ENCODE measurements at places on chromosomes 11 and 22.

- no peak for DNase-seq
- peak overlapping the region; percentile 25 for H3K27ac ChIP-seq
- H3K4me3 ChIP-seq: no peak overlapping the region
- H3K4me1 ChIP-seq: no peaks in the 10 kb centered on the region
Observed at GRCh38 chr11:75265851-75266531, 25.4 kb downstream of the TPBGL start.

DNA sequence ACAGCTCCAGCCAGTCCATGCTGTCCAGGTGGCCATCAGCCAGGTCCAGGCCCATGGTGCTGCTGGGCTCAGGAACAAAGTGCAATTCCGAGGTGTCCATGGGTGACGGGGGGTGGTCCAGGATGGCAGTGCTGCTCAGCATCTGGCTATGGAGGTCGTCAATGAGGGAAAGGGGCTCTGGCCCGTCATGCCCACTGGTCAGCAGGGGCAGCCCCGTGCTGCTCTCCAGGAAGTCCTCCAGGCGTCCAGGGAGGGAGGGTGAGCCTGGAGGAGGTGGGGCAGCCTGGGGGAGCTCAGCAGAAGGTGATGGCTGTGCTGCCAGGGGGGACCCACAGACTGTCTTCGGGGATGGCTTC is 41.1 kb downstream of the SGSM3 start:
- no peak overlapping the region for H3K4me3 ChIP-seq
- no peak overlapping the region for H3K27ac ChIP-seq
- no peaks in the 10 kb centered on the region for H3K4me1 ChIP-seq
- DNase-seq: peak; percentile 50
- H3K36me3 ChIP-seq: peaks cover under 1% of the 10 kb centered on the region

- H3K4me3 ChIP-seq: no peak overlapping the region
- no peaks in the 10 kb centered on the region for H3K36me3 ChIP-seq
- no peak for DNase-seq
- H3K27ac ChIP-seq: peak overlapping the region; percentile 80
Observed at GRCh38 chr11:75313513-75314272, 37.8 kb downstream of the ARRB1 start.

DNA sequence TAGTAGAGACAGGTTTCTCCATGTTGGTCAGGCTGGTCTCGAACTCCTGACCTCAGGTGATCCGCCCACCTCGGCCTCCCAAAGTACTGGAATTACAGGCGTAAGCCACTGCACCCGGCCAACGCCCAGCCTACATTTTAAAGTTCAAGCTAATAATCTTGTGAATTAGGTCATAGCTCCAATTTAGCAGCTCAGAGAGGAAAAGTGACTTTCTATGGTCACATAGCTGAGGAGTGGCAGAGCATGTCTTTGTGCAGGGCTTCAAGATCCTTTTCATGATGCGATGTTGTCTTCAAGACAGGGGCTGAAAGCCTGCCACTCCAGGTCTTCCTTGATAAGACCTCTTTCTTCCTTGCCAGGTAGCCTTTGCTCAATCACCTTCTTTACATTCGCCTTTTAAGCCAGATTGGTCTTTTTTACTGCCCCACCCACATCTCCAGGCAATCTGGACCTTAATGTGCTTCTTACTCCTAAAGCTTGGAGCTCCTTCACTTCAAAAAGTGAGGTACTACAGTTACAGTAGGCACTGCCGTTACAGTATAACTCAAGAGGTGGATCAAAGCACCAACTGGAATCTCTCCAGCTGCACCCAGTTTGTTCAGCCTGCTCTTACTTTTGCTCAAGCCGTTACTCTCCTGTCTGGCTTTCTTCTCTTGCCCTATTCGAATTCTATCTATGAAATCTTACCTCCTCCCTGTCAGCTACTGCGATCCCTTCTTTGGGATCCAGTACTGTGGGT is 18.2 kb downstream of the YWHAH start:
- H3K4me3 ChIP-seq: no peak overlapping the region
- H3K27ac ChIP-seq: no peak overlapping the region
- DNase-seq: no peak
- no peaks in the 10 kb centered on the region for H3K36me3 ChIP-seq
- H3K4me1 ChIP-seq: no peaks in the 10 kb centered on the region

- H3K27me3 ChIP-seq: no peaks in the 10 kb centered on the region
- no peak overlapping the region for H3K4me3 ChIP-seq
- H3K4me1 ChIP-seq: no peaks in the 10 kb centered on the region
- no peak for DNase-seq
Observed at GRCh38 chr22:35191412-35191811, 65.9 kb upstream of the HMGXB4 start.

- H3K4me1 ChIP-seq: no peaks in the 10 kb centered on the region
- H3K27ac ChIP-seq: no peak overlapping the region
- H3K27me3 ChIP-seq: no peaks in the 10 kb centered on the region
Observed at GRCh38 chr11:73156686-73157085, 14.6 kb upstream of the FCHSD2 start.

DNA sequence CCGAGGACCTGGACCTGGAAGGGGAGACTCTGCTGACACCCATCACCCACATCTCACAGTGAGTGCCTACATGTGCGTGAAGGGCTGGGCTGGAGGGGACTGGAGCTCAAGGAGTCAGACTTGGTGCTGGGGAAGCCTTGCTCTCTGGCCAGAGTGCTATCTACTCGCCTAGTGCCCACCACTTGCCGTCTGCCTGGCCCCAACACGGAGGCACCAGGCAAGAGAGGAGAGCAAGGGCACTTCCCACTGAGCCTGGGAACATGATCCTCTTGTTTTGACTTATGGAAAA is 37.8 kb downstream of the KCNQ1OT1 start:
- no peaks in the 10 kb centered on the region for H3K36me3 ChIP-seq
- no peak overlapping the region for H3K4me3 ChIP-seq
- H3K27ac ChIP-seq: no peak overlapping the region
- H3K27me3 ChIP-seq: no peaks in the 10 kb centered on the region
- no peak for DNase-seq

GRCh38 chr11:69670158-69670845 is 4.9 kb downstream of the LTO1 start:
- peak; percentile 90 for DNase-seq
- H3K27me3 ChIP-seq: no peaks in the 10 kb centered on the region
- no peak overlapping the region for H3K27ac ChIP-seq
- H3K4me3 ChIP-seq: no peak overlapping the region
- no peaks in the 10 kb centered on the region for H3K36me3 ChIP-seq
- H3K4me1 ChIP-seq: peaks cover 8% of the 10 kb centered on the region

DNA sequence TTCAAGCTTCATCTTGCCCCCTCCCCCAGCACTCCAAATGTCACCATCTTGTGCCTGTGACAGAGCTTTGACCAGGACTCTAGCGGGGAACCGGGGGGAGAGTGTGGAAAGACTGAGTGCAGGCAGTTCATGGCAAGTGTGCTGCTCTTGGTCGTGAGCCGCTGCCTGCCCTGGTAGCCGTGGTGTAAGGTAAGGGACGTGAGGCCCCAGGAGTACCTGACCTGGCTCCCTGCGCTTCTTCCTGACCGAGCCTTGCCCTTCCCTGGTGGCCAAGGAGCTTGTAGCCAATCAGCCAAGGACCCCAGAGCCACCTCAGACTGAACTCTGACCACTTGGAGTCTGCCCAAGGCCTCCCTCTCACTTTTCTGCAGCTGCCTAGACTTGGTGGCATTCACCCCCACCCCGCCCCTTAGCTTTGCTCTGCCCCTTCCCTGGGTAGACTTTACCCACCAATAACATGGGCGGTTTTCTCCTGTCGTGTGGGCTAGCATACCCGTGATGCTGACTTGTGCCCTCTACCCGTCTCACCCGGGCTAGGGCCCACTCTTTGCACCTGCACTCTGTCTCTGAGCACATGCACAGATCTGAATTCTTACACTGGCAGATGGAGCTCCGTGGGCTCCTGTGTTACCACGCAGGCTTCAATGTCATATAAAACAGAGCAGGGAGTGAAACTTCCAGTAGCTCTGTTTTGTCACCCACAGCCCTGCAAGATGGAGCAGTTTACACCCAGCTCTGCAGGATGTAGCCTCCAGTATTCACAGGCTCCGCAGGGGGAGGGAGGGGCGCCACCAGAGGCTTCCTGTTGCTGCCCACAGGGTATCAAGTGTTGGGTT is 1.5 kb downstream of the DGKZ start:
- peak overlapping the region; percentile 94 for H3K4me3 ChIP-seq
- H3K27me3 ChIP-seq: no peaks in the 10 kb centered on the region
- no peaks in the 10 kb centered on the region for H3K36me3 ChIP-seq

GRCh38 chr22:28969401-28970168 is 86.2 kb downstream of the ZNRF3 start:
- H3K36me3 ChIP-seq: no peaks in the 10 kb centered on the region
- no peak overlapping the region for H3K4me3 ChIP-seq
- no peak overlapping the region for H3K27ac ChIP-seq
- DNase-seq: no peak
- H3K4me1 ChIP-seq: no peaks in the 10 kb centered on the region

GRCh38 chr22:31489632-31490495 is at the start of gene EIF4ENIF1:
EIF4ENIF1 (minus strand) TSS chr22:31489842; CDS start chr22:31488718, 1,124 bp downstream.
- no peaks in the 10 kb centered on the region for H3K36me3 ChIP-seq
- H3K27me3 ChIP-seq: no peaks in the 10 kb centered on the region
- H3K4me3 ChIP-seq: peak within 1 kb of the TSS; percentile 89

DNA sequence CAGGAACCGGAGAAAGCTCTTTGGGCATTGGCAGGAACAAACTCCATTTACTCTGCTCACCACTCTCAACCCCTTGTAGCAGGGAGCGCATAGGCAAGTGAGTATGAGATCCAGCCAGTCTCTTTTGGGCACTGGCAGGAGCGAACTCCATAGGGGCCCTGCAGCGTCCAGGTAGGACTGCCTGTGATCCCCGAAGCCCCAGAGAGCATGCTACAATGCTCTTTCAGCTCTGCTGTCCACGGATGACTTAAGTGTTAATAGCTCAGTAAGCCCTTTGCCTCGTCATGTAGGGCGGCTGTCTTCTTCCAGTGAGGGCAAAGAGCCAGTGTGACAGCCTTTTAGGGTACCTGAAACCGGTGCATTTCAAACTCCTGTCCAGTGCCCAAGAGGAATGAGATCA is 1525.6 kb upstream of the RAG2 start:
- DNase-seq: no peak
- H3K27me3 ChIP-seq: no peaks in the 10 kb centered on the region
- no peaks in the 10 kb centered on the region for H3K36me3 ChIP-seq
- H3K4me1 ChIP-seq: no peaks in the 10 kb centered on the region

DNA sequence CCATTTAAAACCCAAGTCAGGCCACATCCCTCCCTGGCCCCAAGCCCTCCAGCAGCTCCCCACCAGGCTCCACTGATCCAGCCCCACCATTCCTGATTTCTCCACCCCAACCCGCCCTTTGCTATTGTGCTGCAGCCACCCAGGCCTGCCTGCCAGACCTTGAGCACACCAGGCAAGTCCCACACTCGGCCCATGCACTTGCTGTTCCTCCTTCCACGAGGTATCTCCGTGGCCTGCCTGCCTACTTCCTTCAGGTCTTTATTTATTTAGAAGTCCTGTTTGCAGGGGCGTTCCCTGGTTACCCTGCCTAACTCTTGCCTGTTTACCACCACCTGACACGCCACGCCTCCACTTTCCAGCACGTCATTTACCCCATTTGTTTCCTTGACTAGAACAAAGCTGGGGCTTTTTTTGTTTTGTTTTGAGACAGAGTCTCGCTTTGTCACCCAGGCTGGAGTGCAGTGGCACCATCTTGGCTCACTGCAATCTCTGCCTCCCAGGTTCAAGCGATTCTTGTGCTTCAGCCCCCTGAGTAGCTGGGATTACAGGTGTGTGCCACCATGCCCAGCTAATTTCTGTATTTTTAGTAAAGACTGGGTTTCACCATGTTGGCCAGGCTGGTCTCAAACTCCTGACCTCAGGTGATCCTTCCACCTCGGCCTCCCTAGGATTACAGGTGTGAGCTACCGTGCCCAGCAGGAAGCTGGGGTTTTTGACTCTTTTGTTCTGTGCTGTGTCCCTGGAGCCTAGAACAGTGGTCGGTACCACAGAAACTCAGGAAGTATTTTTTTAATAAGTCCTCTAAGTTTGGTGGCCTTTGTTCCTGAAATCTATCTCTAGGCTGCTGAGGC is 6.7 kb downstream of the CENPM start:
- no peaks in the 10 kb centered on the region for H3K36me3 ChIP-seq
- peak overlapping the region; percentile 71 for H3K27ac ChIP-seq

DNA sequence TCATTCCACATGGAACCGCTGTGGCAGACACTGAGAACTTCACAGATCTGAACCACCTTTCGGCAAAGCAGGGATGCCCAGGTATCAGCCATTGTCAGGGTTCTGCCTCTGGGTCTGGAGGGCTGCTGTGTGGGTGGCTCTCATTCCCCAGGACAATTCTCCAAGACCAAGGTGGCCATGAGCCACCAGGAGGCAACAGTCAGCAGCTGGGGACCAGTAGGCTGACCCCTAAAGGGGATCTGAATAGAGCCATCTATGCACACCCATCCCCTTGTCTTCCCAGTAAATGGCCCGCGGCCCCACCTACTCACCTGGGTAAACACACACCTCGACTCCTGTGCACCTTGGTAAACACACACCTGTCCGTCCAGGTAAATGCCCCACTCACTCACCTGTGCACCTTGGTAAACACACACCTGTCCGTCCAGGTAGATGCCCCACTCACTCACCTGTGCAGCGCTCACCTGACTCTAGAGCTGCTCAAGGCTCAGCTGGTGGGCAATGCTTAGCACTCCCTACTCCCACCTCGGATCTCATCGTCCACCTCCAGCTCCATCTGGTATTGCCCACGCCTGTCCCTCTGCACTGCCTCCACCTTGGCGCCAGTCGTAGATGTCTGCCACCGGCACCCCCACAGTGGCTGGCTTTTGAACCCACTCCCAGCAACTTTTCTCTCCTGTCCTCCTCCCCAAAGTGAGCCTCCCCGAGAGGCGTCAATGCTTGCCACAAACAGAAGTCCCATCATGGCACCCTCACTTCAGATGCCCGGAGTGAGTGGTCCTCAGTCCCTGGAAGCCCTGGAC is 10.2 kb downstream of the SLC25A1 start:
- no peaks in the 10 kb centered on the region for H3K36me3 ChIP-seq
- H3K27me3 ChIP-seq: peaks cover 38% of the 10 kb centered on the region
- peaks cover 10% of the 10 kb centered on the region for H3K4me1 ChIP-seq
- H3K27ac ChIP-seq: no peak overlapping the region
- DNase-seq: no peak

GRCh38 chr11:15989685-15990084 is 366.7 kb downstream of the SOX6 start:
- H3K4me1 ChIP-seq: no peaks in the 10 kb centered on the region
- H3K36me3 ChIP-seq: peaks cover 3% of the 10 kb centered on the region
- no peaks in the 10 kb centered on the region for H3K27me3 ChIP-seq
- no peak for DNase-seq
- no peak overlapping the region for H3K27ac ChIP-seq

- no peak overlapping the region for H3K27ac ChIP-seq
- no peaks in the 10 kb centered on the region for H3K36me3 ChIP-seq
Observed at GRCh38 chr11:3984896-3985295, 109.7 kb upstream of the RRM1 start.

- no peaks in the 10 kb centered on the region for H3K4me1 ChIP-seq
- H3K4me3 ChIP-seq: no peak overlapping the region
- no peaks in the 10 kb centered on the region for H3K36me3 ChIP-seq
- no peaks in the 10 kb centered on the region for H3K27me3 ChIP-seq
- no peak for DNase-seq
- no peak overlapping the region for H3K27ac ChIP-seq
Observed at GRCh38 chr22:19065298-19065859, 56.8 kb downstream of the DGCR2 start.

- no peaks in the 10 kb centered on the region for H3K36me3 ChIP-seq
- H3K27me3 ChIP-seq: no peaks in the 10 kb centered on the region
- no peak for DNase-seq
- no peaks in the 10 kb centered on the region for H3K4me1 ChIP-seq
- no peak overlapping the region for H3K27ac ChIP-seq
Observed at GRCh38 chr22:38777087-38777671, 16.8 kb downstream of the DNAL4 start.

GRCh38 chr22:19664951-19665783 is 49.1 kb upstream of the SEPTIN5 start:
- H3K36me3 ChIP-seq: no peaks in the 10 kb centered on the region
- H3K27ac ChIP-seq: no peak overlapping the region
- no peak overlapping the region for H3K4me3 ChIP-seq
- no peaks in the 10 kb centered on the region for H3K4me1 ChIP-seq
- H3K27me3 ChIP-seq: no peaks in the 10 kb centered on the region

Data from breast epithelium (tissue), 4 donors.